ENCODE measurements at places on chromosomes 1 and 21.

DNA sequence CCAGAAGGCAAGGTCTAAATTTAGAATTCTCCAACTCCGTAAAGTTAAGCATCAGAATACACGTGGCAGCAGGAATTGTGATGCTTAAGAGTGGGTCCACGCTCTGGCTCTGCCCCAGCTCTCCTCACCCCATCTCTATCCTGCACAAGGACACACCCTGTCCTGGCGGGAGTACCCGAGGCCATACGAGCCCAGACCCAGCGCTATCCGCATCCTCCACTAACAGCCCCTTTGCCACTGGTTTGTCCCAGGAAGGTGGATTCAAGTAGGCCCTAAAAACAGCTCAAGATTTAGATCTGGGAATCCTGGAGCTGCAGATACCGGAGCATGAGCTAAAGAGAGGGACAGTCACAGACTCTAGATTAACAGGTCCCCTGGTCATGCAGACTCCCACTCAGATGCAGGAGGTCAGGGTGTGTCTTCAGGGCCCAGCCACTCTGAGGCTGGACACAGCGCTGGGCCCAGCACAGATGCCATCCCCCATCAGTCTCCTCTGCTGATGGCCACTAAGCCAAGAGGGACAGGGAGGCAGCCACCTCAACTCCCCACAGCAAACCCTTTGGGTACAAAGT, 393.3 kb downstream of the NPHP4 start:
- DNase-seq, result no peak

- no peak for DNase-seq
Observed at GRCh38 chr1:224619209-224619608, 3.1 kb downstream of the CNIH3 start.

DNA sequence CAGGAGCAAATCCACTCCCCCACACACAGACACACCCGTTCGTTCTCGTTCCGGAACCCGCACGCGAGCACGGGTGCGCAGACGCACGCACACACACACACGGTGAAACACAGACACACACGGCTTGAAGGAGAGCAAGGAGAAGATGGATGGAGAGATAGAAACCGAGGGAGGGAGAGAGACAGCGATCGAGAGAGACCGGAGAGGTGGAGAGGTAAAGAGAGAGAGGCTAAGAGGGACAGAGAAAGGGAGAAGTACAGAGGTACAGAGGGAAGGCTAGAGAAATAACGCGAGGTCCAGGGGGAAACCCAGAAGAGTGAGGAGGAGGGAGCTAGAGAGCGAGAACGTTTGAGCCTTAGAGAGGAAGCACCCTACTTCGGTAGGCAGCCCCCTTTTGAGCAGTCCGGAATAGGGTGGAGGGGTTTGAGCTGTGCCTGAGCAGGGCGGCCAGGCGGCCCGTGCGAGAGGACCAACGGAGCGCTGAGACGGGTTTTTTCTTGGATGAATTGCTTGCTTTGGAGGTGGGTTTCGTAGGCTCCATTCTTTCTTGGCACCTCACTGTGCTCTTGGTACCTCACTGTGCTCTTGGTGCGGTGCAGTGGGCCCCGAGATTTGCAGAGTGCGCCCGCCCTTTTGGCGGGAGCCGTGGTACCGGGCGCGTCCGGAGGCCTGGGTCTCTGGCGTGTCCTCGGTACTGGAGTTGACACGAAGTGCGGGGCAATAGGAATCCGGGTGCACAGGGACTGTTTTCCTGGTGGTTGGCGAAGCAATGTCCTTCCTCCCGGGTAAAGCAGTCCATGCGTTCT, 88.4 kb upstream of the RHOU start:
- no peak for DNase-seq

DNA sequence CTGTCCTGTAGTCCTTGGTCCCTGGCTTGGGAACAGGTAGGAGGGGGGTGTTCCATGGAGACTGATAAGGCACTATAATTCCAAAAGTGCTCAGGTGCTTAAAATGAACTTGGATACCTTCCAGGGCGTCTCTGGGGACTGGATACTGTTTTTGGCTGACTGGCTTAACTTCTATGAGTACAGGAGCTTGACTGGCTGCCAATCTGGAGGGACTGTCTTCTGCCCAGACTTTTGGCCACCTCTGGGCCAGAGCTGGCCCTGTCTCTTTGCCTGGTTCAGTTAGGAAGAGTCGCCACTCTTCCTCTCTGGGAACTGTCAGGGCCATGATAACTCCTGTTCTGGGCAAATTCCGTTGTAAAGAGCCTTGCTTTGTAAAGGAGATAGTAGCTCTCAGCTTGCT, 407.0 kb downstream of the TGFB2 start:
- no peak for DNase-seq

GRCh38 chr1:196873385-196873784, 14.5 kb upstream of the CFHR4 start:
- DNase-seq, result no peak

DNA sequence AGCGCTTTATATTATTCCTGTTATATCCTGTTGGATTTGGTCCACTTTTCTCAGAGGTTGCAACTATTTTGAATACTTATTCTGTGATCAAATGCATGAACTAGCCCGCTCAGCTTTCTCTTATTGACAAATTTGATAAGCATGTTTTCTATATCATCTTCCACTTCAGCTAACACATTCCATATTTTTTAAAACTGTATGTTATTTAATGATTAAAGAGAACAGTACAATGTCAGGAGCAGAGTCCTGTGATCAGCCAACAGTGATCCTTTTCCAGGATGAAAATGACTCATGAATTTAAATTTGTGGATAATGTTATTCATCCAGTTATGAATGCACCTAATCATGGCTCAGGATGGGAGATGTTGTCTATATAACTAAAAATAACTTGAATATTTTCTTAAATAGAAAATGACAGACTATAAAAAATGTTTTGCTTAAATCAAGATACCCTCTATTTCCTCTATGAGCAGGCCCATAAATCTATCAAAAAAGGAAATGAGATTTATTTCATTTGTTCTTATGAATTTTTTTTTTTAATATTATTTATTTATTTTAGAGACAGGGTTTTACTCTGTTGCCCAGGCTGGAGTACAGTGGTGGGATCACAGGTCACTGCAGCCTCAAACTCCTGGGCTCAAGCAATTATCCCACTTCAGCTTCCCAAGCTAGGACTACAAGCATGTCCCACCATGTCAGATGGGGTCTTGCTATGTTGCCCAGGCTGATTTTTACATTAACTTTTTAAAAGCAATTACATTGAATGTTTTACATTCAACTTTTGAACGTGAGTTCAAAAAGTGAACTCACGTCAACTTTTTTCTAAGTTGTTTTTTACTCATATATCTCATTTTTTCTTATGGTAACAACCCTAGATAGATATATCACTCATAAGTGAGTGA, 12.5 kb downstream of the BPNT1 start:
- no peak for DNase-seq

DNA sequence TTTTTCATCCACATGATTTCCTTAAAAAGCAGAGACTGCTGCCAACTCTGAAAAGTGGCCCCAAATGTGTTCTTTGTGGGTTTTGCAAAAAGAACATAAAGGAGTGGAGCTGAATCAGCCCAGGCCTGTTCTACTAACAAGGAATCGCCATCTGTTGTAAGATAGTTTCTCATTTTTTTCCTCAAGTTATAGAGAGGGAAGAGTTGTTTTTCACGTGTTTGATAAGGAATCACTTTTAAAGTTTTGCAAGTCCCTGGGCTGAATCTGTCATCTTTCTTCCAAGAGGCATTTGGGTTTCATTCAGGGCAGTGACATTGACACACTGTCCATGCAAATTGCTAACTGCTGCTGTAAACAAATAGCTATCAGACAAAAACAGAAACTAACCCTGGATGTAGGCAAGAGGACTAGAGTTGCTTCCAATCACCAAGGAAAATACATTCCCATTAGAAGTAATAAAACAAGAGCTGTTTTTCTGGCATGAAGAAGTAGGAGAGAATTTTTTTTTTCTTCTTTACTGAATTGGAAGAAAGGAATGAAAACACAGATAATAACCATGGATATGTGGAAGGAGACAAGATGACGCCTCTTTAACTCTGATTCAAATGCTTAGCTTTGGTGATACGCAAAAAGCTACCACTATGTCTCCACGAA, 58.8 kb upstream of the TBX15 start:
- no peak for DNase-seq

DNA sequence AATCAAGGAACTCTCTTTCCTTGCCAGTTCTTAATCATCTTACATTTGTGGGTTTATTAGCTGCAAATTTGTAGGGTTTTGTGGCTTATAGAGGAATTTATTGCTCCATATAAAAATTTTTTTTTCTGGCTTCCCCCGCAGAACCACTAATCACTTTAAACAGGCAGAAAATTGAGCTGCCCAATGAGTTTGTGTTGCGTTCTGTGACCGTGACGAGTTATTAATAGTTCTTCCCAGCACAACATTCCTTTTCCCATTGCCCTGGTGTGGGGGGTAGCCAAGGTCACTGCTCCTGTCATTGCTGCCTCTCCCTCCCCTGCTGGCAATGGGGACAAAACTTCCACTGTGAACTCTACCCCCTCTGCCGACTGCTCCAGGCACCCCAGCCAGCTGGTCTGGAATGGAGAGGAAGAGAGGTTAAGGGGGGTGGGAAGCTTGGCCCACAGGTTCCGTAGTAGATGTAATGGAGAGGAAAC, 55.1 kb downstream of the UBE2T start:
- DNase-seq, result no peak

DNA sequence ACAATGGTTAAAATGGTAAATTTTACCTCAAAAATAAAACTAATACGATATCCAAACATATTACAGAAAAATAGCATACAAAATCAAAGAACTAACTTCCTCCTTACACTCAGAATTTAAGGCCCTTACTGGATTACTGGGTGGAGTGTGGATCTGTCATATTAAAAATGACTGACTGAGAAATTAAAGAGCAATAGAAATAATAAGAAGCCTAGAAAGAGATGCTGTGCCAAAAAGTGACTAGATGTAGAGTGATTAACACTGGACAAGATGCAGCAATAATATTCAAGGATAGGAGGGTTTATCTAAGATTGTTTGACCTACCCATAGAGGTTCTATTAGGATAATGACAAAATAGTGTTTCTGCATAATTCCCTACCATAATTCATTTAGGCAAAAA, 424.3 kb downstream of the SETD4 start:
- DNase-seq, result no peak

- no peak for DNase-seq
Observed at GRCh38 chr1:208098773-208099172, 145.4 kb downstream of the PLXNA2 start.

- no peak for DNase-seq
Observed at GRCh38 chr1:58746757-58747156, 37.1 kb downstream of the JUN start.

DNA sequence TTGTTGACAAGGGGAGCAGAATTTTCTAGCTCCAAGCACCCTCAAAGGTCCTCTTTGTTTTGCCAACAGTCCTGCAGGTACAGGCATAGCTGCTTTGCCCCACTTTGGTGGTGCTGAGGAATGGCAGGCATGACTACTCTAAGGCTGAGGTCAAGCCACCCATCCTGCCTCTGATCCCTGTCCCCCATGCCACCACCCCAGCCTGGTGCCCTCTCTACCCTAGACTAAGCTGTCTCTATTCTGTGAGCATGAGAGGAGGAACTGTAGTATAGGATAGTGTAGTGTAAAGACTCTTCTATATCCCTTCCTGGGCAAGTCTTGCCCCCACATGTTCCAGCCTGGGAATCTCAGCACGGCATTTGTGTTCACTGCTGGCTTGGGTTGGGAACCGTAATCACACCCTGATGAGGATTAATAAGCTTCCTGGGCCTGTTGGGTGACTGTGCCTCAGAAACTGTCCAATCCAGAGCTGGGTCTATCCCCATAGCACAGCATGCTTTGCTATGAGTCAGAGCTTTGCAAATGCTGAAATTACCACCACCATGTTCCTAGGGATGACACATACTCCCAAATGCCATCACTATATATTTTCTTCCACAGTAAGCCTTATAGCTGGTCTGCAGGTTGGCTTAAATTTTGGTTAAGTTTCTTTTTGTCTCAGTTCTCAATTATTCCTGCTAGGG, 105.7 kb upstream of the PPP2R5A start:
- no peak for DNase-seq

GRCh38 chr1:231781892-231782291, 155.3 kb downstream of the DISC1 start:
- no peak for DNase-seq

DNA sequence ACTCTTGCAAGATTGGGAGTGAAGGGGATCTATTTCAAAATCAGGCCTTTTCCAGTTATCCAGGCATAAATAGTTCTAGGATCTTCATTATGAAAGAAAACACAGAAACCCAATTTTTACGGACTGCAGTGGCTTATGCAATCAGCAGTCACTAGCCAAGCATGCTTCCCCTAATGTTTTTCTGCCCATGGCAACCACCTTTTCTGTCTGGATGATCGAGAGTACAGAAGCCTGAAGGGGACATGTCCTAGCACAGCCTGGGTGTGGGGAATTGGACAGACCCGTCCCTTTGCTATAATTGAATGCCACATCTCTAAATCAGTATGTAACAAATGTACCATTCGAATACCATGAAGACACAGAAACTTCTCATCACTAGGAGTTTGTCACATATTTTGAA, 29.8 kb upstream of the NCAM2 start:
- DNase-seq, result no peak

- DNase-seq, result no peak
Observed at GRCh38 chr21:43728154-43728466, 9.2 kb downstream of the PDXK start.

GRCh38 chr1:32151319-32151787, 28.1 kb upstream of the TXLNA start:
- DNase-seq, result no peak

DNA sequence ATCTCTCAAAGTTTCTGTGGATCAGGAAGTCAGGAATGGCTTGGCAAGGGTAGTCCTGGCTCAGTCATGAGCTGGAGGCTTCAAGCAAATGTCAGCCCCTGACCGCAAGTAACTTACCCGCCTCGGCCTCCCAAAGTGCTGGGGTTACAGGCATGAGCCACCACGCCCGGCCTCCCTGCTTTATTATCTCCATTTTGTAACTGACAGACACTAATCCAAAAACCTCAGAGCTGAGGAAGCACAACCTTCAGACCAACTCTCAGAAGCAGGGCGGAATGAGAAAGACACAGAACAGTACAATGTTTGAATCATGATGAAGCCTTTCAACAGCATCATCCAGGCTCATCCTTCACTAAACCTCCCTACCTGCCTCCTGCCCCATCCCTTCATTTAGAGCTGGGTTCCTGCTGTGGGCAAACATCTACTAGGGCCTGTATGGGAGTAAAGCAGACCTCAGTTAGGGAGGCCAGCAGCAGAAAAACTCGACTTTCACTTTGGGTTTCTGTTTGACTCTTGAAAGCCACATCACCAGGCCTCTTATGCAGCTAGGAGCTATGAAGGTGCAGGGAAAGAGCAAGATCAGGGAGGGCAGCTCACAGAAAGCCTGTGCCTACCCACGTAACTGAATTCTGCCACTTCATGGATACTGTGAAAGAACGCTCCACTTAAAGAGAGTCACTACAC, 84.4 kb upstream of the RAB4A start:
- no peak for DNase-seq

- no peak for DNase-seq
Observed at GRCh38 chr1:179082333-179082998, 596 bp downstream of the TOR3A start.

DNA sequence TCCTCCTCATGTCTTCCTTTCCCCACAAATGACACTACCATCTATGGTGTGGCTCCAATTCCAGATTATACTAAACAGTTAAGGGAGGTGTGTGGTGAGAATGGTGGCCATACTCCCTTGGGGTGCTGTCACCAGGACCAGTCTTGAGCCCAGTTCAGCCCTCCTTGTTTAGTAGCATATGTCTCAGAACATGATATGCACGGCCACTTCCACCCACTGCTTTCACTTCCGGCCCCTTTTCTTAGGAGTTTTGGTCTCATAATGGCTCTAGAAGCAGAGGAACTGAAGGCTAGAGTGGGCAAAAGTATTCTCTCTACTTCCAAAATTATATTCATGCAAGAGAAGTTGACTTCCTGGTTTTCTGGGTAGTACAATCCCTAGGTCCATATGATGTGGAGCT, 45.3 kb upstream of the CACNA1E start:
- no peak for DNase-seq

- DNase-seq, result no peak
Observed at GRCh38 chr1:167022384-167022783, 33.3 kb downstream of the MAEL start.

All from activated CD4-positive, alpha-beta T cell treated with anti-CD3 and anti-CD28 coated beads for 24 hours (primary cell).